ENCODE measurements at places on chromosomes 3 and 15.

- no peak for DNase-seq
Measured at GRCh38 chr3:138260611-138261010, 69.0 kb downstream of the NME9 start.

- DNase-seq: no peak
Measured at GRCh38 chr3:64552160-64552559, 135.6 kb downstream of the ADAMTS9 start.

DNA sequence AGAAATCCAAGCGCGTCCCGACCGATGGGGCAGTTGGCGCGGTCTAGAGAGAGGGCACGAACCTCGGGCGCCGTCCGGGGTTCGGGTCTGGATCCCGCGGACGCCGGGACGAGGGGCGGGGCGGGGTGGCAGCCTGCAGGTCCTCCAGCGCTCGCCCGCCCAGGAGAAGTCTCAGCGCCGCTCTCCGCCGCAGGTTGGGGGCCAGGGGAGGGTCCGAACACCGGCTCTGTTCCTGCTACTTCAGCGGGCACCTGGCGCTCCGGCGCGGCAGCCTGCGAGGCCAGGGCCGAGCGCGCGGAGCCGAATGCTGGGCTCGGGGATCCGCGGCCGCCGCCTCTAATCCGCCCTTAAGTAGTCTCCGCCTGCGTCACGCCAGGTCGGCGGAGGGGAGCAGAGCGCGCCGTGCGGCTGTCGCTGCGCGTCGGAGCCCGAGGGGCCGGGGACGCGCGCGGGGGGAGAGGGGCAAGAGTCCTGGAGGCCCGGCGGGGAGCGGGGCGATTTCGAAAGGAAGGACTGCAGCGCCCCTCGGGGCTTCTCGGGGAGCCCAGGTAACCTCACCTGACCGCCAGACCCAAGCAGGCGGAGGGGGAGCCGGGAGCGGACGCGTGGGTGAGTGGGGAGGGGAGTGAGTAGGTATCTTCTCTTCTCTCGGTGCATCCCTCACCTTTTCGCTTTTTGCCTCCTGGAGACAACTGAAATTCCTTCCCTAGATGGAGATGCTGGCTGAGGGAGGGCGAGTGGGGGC lies at the start of gene GJD2:
Gene GJD2 (minus strand): TSS at position 325 of the 745 bp plus-strand sequence. CDS start 510 bp downstream, outside the sequence.
- no peak for DNase-seq

GRCh38 chr3:119395923-119396358 lies 67.5 kb downstream of the TMEM39A start:
- no peak for DNase-seq

DNA sequence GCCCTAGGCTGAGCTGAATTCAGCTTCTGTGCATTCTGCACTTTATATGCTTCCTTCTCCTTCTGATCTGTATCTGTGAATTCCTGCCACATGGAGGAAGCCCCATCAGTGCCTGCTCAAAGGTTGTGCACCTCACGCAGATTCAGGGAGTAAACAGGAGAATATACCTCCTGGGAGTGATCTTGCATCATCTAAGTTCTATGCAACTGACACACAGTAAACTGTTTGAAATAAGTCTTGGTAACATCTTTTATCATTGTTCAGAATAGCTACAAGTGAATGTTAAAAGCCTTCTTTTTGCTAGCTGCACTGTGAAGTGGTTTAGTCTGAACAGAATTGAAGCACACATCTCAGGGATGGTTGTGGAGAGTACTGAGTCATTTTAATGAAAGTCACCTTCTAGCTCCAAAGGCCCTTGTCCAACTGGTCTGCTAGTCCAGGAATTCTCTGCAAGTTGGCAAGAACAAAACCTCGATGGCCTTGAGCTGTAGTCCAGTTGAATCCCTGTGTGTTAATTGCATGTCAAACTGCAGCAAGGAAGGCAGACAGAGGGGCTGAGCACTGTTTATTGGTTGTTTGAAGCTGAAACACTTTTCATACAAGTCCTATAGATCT lies 215.0 kb downstream of the WNT5A start:
- DNase-seq: no peak

DNA sequence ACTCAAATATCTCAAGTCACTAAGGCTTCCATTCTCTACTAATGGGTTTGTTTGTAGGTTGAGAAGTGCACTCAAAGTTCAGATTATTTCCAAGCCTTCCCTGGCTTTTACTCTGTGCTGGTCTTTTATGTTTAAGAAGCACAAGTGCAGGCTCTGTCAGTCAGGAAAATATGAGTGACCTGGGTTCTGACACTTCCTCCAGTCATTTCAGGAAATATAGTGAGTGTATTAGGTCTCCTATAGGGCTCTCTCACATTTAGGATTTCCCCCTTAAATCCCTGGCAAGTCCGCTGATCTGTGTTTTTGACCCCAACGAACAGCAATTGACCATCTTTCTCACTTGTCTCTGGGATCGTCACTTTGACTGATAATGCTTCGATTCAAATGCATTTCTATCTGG lies 210.2 kb downstream of the ARPP21 start:
- DNase-seq: no peak

DNA sequence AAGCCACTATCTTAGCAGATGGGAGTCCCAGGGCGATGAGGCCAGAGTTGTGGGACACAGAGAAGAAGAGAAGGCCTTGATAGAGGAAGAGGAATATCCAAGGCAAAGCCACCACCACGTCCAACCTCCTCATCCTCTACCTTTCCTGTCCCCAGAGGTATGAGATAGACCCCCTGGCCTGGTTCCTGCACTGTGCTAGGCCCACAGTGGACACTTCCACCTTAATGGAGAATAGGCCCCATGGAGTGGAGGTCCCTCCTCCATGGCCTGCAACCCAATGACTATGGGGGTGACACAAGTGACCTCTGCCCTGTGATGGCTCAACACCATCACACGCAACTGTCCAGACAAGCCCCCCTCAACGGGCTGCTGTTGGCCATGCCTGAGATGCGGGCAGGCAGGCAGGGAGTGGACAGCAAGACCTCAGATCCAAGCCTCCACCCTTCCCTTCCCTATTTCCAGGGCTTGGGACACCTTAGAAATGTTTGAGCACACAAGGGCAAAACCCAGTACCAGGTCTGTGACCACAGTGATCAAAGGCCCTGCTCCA lies 36.8 kb downstream of the GRAMD2A start:
- no peak for DNase-seq

DNA sequence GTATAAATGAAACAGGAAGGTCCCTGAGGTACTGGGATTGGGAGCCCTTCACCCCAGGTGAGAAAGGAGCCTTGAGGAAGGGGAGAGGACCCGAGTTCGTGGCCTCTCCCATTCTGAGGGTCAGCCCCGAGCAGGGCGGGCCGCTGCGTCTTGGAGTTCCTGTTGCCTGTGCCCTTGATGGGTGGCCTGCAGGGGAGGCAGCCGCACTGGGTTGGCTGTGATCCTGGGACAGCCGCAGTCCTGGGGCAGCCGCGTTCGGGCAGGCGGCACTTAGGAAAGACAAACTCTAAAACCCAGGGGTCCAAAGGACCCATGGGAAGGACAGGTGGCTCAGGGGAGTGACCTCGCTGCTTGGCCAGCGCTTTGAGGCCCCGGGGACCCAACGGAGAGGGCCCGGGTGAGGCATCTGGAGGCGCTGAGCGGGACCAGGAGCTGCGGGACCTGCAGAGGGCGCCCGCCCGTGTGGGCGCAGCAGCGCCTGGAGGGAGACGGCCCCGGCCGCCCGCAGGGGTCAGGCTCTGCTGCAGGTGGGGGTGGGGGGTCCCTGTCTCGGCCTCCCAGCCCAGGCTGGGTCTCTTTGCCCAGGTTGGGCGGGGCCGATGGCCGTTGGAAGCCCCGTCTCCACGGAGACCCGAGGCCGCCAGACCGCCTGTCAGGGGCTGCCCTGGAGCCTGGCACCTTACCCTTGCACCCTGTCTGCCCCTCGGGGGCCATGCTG lies 65.1 kb downstream of the HMCES start:
- no peak for DNase-seq

DNA sequence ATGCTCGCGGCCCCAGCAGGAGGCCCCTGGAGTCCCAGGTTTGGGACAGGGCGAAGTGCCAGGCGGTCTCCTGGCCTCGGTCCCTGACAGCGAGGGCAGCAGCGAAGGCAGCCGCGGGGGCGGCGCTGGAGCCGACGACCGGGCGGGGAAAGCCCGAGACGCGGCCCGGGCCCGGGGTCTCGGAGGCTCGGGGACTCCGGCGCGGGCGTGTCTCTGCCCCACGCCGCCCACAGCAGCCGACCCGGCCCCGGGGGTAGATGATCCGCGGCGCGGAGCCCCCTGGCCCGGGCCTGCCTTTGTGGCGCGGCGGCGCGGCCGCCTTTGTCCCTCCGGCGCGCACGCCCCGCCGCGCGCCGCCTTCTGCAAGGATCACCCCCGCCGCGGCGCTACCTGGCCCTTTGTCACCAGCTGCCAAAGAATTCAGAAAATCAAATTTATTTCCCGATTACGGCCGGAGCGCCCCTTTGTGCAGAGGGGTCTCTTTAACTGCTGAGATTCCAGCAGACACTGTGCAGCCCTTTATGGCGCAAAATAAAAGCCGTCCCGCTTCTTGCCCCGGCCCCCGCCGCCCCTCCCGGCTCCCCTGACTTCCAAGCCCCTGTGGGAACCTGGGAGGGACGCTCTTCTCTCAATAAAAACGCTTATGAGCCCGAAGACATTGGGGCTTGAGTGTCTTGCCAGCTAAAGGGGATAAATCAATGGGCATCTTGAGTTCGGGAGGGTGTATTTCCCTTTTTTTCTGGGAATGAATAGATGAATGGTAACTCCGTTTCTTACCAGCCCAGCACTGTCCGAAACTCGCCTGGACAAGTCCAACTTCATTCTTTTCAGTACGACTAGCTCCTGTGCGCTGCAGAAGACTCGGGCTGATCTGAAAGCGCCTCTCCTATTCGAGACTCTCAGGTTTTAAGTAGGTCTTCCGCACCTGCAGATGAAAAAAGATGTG lies 68.4 kb downstream of the HES1 start:
- DNase-seq: no peak

GRCh38 chr3:44954962-44955361 lies 21.0 kb downstream of the ZDHHC3 start:
- DNase-seq: no peak

- no peak for DNase-seq
Measured at GRCh38 chr15:58760385-58761009, 10.6 kb upstream of the MINDY2 start.

DNA sequence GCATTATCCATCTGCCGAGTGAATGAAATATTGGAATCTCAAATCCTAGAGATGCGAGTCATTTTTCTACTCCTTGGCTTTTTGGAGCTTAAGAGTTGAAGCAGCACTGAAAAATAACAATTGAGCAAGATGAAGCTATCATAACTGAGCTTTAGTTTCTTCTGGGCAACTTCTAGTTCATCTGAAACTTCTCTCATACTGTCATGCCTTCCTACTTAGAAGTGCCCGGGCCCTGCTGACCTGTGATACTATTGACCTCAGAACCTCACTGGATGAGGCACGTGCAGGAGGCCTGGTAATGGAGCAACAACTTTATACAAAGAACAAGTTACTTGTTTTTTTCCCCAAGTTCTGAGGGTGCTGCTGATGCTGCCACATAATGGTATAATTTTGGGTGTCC lies 48.5 kb upstream of the P3H2 start:
- DNase-seq: no peak

GRCh38 chr15:57518779-57519405 lies 72.8 kb upstream of the MYZAP start:
- DNase-seq: no peak

DNA sequence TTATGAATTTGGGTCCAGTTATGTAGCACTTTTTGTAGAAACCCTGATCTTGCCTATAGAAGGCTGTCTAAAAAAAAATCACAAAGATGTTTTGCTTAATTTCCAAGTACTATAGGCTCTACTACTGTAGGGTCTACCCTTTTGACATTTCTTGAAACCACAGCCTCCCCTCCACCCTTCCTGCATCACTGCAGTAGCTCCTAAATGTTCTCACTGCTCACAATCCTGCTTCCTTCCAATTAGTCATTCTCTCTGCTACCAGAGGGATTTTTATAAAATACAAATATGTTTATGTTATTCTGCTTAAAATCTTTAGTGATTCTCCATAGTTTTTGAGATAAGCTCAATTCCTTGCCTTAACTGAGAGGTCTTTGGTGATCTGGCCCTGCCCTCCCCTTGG lies 114.0 kb downstream of the CYP19A1 start:
- no peak for DNase-seq

DNA sequence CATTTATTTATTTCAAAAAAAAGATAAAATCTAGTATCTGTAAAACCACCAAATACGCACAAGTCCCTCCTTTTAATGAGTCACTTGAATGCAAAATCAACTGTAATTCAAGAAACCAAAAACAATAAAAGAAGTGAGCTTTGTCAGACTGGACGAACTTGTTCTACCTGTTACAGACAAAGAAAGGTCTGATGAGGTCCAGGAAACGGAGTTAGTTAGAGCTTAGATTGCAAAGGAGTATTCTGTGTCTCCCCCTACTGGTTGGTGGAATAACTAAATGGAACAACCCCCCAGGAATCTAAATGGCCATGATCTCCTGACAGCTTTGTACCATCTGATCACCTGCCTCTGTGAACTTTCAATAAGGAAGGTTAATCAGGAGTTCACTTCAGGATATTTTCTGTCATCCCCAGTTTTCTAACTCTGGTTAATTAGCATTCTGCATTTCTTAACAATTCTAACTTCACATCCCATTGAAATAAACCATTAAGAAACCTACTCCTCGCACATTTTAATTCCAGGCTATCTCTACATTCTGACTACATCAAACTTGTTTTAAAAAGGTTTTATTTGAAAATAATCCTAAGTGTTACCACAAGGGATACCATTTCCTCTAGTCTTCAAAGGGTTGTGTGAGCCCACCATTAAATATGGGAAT lies 333.0 kb upstream of the SATB1 start:
- no peak for DNase-seq

DNA sequence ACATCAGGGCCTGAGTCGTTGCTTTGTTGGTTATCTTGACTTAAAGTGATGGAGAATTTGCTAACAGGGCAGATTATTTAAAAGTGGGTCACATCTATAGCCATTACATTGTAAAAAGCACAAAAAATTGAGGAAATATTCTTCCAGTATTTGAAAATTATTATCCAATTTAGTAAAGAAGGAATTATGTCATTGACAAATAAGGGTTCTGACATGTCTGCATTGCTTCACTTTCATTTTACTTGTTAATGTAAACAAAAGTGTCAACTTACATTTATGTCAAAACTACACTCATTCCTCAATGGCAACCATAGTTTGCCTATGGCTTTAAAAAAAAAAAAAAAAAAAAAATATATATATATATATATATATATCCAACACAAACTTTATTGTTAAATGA lies 3.4 kb upstream of the PARP14 start:
- DNase-seq: no peak

GRCh38 chr15:52340093-52340492 lies 44.5 kb upstream of the MYO5C start:
- no peak for DNase-seq

GRCh38 chr15:61736790-61737189 lies 323.5 kb downstream of the VPS13C start:
- no peak for DNase-seq

GRCh38 chr3:33057320-33058298 lies 39.3 kb downstream of the GLB1 start:
- no peak for DNase-seq

GRCh38 chr15:88812133-88812532 lies 8.9 kb downstream of the ACAN start:
- no peak for DNase-seq

DNA sequence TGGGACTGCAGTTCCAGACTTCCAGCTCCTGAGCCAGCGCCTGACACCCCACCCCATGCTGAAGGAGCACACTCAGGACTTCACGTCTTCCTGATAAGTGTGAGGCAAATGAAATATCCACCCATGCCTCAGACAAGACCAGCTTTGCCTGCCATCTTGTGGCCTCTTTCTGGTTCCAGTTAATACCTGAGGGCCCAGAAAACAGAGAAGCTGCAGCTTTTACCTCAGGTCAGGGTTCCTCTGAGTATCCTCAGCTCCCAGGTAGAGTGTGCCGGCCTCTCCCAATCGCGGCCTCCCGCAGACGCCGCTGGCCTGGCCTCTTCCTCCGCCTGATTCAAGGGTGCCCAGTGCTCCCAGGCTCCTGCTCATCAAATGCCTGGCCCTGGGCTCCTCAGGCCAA lies 5.1 kb upstream of the KLHL6 start:
- no peak for DNase-seq
